Tibial artery (tissue), 4 donors: ENCODE measurements at places on chromosomes 7 and 10.
A peak's percentile ranks its signal among the peaks of the same experiment; 100 is the strongest.

DNA sequence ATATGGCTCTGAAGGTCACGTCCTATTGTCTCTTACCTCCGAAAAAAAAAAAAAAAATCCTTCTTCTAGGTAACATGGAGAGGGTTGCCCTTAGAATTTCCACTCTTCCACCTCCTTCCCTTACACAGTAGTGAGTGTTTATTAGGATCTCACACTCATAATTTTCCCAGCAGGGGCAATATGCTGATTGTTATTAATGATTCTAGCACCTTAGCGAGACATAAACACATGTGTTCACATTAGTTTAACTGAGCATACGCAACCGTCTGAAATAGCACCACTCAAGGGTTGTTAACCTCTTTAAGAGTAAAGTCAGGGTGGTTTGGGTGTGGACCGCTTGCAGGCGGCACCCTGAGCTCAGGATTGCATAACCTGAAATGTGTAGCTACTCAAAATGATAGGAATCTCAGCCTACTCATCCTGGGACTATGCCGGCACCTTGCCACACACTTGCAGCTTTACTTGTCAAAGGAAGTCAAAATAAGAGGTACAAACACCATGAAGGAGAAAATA, 52.2 kb downstream of the CPEB3 start:
- no peak for DNase-seq

DNA sequence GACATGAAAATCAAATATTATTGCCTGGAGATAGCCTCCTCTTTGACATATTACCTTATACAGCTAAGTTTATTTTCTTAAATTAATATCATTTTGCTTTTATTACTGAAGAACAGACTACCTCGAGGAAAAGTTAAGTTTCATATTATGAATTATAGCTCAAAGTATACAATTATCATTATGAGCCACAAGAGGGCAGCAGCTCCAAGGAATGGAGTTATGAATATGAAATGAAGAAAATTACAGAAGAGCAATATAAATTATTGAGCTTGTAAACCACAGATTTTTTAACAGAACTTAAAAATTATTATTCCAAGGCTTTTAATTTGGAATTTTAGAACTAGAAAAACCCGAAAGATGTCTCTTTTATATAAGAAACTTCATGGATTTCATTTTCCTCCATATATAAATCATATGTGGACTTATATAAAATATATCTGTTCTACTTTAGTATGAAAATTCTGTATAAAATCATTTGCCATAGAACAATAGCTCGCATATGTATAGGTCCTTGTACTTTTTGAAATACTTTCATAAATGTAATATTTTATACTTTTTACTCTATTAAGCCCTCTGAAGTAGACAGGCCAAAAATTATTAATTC, 40.1 kb downstream of the IQUB start:
- DNase-seq = no peak

DNA sequence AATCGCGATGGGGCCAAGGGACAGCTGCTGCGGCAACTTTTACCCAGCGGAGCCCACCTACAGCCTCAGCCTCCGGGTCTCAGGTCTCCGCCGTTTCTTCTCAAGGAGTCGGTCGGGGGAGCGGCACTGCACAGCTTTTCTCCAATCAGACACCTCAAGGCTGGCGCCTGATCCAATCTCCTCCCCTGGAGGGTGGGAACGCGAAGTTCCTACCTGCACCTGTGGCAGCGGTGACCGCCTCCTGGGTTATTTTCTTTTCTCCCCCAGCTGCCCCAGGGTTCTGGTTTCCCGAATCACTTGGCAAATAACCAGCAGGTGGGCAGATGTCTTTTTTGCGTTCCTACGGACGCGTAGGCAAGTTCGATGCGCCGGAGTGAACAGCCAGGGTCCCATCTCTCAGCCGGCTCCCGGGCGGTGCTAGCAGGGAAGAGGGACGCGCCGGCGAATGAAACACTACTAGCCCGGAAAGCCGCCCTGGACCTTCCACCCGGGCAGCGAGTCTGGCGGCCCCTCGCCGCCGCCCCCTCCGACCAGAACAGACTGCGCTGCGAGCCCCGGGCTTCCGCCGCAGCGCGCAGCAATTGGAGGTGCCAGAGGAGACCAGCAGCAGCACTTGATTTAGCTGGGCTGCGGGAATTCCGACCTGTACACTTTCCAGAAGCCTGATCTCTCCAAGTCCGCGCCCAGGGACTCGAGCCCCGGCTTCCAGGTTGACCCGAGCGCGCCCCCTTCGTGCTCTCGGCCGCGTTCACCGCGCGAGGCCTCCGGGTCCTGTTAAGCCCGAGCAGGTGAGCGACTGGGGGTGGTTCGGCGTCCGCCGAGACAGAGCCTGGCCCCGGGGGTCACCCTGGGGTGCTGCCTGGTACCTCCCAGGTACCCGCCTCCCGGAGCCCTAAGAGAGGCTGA, at the start of gene PRR15:
Gene PRR15 (plus strand): TSS at position 246 of the 906 bp plus-strand sequence. CDS start 2,495 bp downstream, outside the sequence.
- peak; percentile 48 for DNase-seq

DNA sequence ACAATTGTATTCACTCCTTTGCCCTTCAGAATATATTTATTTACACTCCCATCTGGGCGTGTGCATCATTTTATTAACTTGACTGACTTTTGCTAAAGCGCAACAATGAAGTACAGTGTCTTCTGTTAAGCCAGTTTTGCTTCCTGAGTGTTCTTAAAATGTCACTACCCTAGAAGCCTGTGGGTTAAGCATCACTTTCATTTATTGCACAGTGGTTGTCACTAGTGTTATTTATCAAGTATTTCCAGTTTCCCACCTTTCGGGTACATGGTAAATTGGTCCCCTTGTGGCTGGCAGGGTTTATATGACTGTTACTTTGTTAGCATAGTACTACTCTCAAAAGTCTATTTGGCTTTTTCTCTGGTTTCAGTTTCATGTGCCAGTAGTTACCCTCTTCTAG, 3.3 kb downstream of the HILPDA start:
- DNase-seq = no peak
